ENCODE measurements at places on chromosomes 7 and 10.
A peak's percentile ranks its signal among the peaks of the same experiment; 100 is the strongest.

GRCh38 chr10:43228783-43229207, 38.1 kb downstream of the RASGEF1A start:
- no peak for DNase-seq

DNA sequence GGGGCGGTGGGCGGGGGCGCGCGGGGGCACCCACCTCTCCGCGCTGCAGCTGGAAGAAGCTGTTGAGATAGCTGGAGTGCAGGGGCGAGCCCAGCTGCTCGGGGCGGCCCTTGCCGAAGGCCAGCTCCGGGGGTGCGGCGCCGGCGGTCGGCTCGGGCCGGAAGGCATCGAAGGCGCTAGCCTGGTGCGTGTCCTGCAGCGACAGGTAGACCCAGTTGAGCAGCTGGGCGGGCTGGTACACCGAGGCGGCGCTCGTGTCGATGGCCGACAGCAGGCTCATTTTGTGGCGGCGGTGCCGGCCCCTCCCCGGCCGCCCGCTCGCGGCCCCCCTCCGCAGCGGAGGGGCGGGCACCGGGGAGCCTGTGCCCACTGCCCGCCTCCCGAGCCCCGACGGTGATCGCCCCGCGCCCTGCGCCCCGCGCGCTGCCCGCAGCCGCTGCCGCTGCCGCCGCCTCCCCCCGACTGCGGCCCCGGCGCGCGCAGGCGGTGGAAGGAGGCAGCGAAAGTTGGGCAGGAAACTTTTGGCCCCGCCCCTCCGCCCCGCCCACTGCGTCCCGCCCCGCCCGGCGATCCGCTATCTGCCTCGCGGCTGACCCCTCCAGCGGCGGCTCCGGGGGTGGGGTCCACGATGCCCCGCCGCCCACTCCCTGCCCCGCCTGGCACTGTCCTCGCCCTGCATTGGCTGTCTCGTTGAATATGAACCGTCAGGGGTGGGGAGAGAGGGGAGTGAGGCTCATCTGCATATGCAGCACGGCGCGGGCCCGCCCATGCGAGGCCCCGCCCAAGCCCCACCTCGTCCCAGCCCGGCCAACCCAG, at the start of gene ZCCHC24:
Gene ZCCHC24, minus strand, starts transcription at position 464 of the 816 bp plus-strand sequence. Its CDS starts 184 bp downstream, at position 280.
- peak; percentile 87 for DNase-seq

DNA sequence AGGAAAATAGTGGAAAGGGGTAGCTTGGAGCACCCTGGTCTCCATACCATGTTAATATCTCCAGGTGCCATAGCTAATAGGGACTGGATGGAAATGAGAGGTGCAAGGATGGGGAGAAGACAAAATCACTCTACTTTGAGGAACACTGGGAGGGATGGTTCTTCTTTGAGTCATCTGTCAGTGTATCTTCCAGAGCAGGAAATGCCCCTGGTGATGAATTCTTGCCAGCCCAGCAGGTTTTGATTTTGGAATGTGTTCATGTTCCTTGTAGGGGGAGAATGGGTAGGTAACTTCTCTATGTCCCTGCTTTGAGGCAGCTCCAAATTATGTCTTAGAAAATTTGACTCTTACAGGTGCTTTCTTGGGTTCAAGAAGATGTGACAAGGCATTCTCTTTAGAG, 177.0 kb upstream of the GLI3 start:
- DNase-seq: no peak

- DNase-seq: no peak
These were observed 301.6 kb upstream of the HGF start for GRCh38 chr7:82071468-82071867.

DNA sequence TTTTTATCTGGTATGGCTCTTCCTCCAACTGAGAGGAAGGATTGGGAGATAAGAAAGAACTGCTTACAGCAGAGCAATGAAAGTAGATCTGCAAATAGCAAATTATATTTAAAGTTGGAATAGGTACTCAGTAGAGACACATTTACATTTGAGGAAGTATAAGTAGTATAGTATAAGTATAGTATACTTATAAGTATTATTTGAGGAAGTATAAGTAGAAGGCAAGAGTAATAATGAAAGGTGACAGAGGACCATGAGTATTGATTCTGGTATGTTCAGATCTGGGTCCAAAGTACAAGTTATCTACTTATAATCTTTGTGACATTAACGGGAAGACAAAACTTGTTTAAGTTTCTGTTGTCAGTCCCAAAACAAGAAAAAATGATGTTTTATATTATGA, 527.6 kb upstream of the SORCS1 start:
- no peak for DNase-seq

DNA sequence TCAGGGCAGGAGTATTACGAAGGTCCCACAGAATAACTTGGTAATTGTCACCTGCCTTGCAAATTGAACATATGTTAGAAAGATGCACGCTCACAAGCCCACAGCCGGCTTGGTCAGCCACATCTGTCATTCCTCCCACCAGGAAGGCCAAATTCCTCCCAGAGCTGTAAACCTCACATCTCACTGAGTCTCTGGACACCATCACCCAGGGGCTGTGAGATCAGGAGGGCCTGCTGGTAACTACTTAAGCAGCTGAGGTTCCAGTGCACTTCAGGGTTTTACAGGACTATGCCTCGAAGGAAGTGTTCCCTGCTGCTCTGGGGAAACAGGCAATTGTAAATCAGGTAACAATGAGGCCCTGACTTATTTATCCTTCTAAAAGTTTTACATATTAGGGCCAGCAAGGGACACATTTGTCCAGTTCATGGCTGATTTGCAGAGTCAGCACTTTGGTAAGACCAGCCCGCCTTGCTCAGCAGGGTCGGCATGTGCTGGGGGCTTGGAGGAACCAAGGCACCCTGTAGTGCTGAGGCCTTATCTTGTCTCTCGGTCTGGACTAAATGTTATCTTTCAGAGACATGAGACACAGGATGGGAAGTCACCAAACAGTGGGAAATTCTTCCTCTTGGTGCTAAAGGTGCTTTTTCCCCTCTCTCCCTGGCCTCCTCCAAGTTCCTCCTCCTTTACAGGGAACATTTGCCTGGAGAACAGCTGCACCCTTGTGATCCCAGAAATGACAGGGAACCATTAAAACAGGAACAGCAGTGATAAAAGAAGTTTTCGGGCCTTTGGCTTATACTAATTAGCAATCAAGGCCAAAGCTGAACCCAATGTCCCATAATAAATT, 34.3 kb downstream of the PYROXD2 start:
- no peak for DNase-seq

DNA sequence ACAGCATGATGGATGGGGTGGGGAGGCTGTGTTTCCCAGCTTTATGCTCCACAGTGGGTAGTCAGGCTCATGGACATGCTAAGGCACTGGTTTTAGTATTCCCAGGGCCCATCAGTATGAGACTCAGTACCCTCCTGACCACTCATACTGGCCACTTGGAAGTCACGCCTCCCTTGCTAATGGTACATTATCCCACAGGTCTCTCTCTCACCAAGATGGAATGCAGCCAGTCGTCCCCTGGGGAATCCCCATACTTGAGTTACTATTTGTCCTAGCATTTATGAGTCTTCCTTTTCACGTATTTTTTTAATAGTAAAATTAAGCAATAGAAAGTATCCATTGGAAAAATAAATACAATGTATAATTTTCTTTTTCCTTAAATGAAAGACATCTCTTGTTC, 80.6 kb upstream of the TBX20 start:
- no peak for DNase-seq

GRCh38 chr10:77837925-77838595, 88.5 kb downstream of the DLG5 start:
- no peak for DNase-seq

DNA sequence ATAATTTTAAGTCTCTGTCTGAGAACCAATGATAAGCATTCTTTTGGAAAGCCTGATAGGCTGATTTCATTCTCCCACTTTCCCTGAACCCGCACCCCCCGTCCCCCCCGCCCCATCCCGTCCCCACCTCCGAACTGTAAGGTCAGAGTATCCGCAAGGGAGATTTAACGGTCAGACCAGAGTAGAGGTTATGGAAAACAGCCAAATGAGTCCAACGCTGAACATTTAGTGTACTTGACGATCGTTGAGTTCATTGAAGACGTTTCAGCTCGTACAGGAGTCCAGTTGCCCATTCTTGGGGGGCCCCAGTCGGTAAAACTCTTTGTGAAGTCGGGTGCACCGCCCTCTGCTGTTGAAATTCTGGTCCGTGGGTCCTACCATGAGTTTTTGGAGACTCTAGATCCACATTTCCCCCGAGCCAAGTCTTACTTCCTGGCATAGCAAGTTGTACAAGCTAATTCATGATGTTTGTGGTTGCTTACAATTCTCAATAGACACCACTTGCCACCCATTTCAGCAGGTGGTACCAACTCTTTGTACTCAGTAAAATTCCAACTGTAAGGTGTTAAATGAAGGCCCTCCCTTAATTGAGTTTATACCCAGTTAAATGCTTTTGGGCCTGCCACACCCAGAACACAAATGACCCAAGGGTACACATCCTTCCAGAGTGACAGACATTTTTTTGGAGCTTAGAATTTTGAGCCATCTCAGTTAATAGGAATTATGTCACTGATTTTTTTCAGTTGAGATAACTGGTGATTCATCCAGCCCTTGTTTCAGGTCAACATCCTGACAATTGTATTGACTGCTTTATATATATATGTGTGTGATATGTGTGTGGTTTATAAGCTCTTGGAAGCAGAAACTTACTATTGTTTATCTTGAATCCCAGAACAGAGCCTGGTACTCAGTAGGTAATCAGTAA, 1.2 kb downstream of the MARCHF5 start:
- DNase-seq: peak; percentile 73

DNA sequence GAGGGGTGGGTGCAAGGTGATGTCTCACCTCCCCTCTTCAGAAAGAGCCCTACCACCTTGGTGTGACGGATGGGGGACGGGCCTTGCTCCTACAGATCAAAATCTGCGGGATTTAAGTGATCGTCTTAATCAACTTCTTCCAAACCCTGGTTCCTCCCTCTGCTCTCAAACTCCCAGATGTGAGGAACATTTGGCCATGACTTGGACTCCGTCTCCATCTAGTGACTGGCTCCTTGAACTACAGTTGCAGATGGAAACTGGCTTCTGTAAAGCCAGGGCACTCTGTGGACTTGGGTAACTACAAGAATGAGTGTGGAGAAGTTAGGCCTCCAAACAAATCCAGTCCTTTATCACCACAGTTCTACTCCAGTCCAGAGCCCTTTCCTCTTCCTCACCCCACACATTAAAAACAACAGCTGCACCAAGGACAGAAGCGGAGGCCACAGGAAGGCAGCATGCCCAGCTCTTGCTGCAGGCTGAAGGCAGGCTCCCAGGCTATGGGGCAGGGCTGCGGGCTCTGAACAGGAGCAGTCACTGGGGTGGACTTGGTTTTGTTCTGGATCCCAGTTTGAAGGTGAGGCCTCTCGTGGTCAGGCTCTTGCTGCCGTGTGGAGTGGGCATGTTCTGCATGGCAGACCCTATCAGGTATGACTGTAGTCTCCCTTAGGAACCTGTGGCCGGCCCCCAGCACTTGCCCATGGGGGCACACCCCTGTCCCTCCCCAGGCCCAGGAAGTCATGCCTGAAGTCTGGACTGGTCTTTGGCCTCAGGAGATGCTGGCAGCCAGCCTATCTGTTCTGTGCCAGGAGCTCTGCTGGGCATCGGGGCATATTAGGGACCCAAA, 79.4 kb downstream of the VWC2 start:
- no peak for DNase-seq

DNA sequence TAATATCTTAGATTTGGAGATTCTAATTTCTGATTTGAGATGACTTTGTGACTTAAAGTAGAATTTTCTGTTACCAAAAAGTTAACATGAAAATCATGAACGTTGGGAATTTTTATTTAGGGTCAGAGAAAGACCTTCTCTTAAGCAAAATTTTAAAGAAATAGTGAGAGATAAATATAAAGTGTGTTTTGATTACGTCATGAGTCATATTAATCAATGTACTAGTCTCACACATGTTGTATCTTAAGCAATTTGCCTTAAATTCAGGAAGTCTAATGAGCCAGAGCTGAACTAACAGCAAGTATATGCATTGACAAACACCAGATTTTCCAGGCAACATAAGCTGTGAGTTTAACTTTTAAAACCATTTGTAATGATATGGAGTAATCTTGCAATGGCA, 765.5 kb upstream of the SORCS1 start:
- no peak for DNase-seq

GRCh38 chr7:130489140-130489983, 2.5 kb upstream of the MEST start:
- DNase-seq: no peak

GRCh38 chr10:120437541-120437940, 19.5 kb upstream of the PLPP4 start:
- DNase-seq: no peak

GRCh38 chr7:120867932-120868331, 10.0 kb upstream of the TSPAN12 start:
- no peak for DNase-seq

DNA sequence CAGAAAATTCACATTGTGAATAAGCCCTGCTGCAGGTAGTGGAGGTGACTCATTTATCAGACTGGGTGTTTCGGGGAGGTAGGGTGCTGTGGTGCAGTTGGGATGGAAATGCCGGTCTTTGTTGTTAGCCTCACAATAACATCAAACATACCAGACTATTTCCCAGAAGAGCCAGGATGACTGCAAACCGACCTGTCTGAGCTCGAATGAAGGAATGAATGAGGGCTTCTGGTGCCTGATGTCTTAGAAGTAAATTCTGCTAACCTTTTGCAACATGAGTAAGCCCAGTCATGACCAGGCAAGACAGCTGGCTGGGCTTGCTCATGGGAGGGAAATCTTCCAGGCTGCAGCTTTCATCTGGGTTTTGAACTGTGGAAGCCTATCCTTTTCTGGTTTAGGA, 2.4 kb upstream of the VDAC2 start:
- DNase-seq: no peak

GRCh38 chr7:30899630-30900029, 12.0 kb upstream of the AQP1 start:
- DNase-seq: no peak

DNA sequence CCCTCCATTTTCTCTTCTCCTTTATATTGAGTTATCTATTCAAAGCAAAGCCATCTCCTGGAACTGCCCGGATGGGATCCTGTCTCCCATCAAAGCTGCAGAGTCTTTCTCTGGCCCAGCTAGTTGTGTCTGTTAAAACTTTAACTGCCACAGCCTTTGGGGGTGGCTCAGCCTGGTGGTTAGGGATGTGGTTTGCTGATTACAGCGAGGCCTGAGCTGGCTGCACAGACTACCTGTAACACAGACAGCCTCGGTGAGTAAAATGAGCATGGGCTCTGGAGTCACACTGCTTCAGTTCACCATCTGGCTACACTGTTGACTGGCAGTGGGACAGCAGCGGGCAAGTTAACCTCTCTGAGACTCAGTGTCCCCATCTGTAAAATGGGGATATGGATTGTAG, 18.4 kb upstream of the HABP2 start:
- DNase-seq: no peak

DNA sequence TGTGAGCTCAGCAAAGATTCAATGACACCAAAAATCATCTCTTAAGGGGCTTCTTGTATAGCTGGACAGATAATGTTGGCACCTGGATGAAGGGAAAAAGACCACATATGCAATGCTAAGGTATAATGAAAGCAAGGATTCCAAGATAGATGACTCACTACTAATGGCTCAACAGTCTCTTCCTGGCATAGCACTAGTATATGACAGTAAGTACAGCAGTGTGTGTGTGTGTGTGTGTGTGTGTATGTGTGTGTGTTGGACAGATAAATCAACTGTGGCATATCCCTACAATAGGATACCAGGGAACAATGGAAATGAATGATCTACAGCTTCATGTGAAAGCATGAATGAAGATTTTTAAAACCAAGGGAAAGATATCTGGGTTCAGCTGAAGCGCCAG, 257.1 kb downstream of the SFMBT2 start:
- DNase-seq: no peak

Measured in stimulated activated effector memory CD8-positive, alpha-beta T cell treated with anti-CD3 and anti-CD28 coated beads, Interleukin-12 subunit alpha, Interleukin-12 subunit beta, amount 100 ng/mL, for 72 hours (primary cell).